ENCODE measurements at places on chromosomes 13 and 19. TPM values are rescaled to one million over a fixed set of nuclear protein-coding genes. Genes with fewer than 3 reads are reported as not detected.

GRCh38 chr19:42508892-42509444 lies 19.3 kb downstream of the CEACAM1 start:
- H3K27ac ChIP-seq, result no peak overlapping the region
- H3K4me1 ChIP-seq, result peaks cover 37% of the 10 kb centered on the region
- peaks cover 2% of the 10 kb centered on the region for H3K36me3 ChIP-seq
- peak; percentile 22 for DNase-seq
- H3K4me3 ChIP-seq, result no peak overlapping the region
- H3K27me3 ChIP-seq, result no peaks in the 10 kb centered on the region

Gene ZNF793
- 3.8 TPM for total RNA-seq

Gene CILP2
- total RNA-seq, result 0.32 TPM

- DNase-seq, result no peak
- H3K27me3 ChIP-seq, result no peaks in the 10 kb centered on the region
- H3K36me3 ChIP-seq, result no peaks in the 10 kb centered on the region
Measured at GRCh38 chr13:37348916-37349643, 243.6 kb upstream of the CSNK1A1L start.

Gene STARD13
- total RNA-seq, result not detected

GRCh38 chr13:101695870-101696516 lies 243.5 kb downstream of the ITGBL1 start:
- H3K4me3 ChIP-seq, result no peak overlapping the region
- H3K4me1 ChIP-seq, result no peaks in the 10 kb centered on the region
- no peaks in the 10 kb centered on the region for H3K36me3 ChIP-seq
- no peak overlapping the region for H3K27ac ChIP-seq
- DNase-seq, result no peak

DNA sequence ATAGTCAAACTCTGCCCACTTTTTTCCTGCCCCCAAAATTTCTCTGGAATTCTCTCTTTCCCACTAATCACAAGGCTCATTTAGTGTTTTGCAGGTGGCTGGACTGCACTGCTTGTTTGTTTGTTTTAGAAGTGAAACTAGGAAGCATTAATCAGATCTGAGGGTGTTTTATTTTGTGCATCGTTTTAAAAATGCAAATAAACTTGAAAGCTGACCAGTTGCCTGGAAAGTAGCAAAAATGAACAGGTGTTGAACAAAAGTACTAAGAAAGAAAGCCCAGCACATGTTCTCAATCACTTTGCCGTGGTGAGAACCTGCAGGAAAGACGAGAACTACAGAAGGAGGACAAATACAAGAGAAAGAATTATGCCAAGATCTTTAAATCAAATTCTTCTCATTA lies 365.5 kb downstream of the PCDH9 start:
- no peak overlapping the region for H3K4me3 ChIP-seq
- H3K4me1 ChIP-seq, result no peaks in the 10 kb centered on the region
- H3K27me3 ChIP-seq, result no peaks in the 10 kb centered on the region
- no peak overlapping the region for H3K27ac ChIP-seq

DNA sequence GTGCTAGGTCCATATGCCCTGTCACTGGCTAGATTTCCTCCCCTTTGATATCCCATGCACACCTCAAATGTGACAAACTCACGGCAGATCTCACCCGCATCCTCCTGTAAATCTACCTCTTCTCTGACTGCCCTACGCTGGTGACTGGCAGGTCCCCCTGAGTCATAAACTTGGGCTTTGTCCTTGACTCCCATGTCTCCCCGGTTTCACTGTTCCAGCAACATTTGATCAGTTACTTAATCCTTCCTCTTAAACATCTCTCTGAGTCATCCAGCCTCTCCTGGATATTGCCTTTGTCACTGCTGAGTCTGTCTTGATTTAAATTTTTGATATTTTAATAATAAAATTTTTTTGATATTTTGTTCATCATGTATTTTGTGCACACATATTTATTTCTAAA lies 26.5 kb downstream of the FAM216B start:
- no peak overlapping the region for H3K27ac ChIP-seq

DNA sequence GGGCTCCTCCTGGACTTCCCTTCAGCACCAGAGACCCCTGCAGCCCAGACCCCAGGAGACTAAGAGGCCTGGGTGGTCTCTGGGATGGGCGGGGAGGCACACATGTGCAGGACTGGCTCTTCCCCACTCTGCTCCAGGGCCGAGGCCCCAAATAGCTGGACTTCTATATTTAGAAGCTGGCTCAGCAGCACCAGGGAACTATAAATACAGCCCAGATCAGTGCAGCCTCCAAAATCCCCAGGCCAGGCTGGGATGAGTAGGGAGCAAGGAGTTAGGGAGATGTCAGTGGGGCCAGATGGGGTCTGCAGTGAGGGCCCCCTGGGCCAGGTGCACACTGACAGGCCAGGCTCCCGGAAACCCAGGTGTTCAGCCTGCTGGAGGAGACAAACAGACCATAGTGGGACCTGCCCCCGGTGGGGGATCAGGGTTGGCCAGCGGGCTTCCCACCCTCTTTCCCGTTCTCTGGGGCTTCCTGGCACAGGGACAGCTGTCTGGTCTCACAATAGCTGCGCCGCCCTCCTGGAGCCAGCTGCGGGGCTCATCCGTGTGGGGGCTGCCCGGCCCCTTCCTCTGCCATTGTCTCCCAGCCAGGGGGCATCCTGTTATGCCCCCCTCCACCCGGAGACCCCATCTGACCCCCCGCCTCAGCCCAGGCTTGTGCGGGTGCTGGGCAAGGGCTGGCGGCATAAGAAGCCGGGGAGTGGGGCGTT lies 5.5 kb upstream of the ADGRE5 start:
- peaks cover 67% of the 10 kb centered on the region for H3K4me1 ChIP-seq
- H3K27me3 ChIP-seq, result no peaks in the 10 kb centered on the region
- peak overlapping the region; percentile 95 for H3K27ac ChIP-seq
- peak overlapping the region; percentile 69 for H3K4me3 ChIP-seq

Gene C19orf67
- not detected for total RNA-seq

Gene TMPRSS9
- not detected for total RNA-seq

Gene PSPC1
- 61.8 TPM for total RNA-seq

GRCh38 chr13:34179481-34179880 lies 361.5 kb downstream of the RFC3 start:
- no peaks in the 10 kb centered on the region for H3K36me3 ChIP-seq
- no peaks in the 10 kb centered on the region for H3K27me3 ChIP-seq
- no peak for DNase-seq
- no peak overlapping the region for H3K4me3 ChIP-seq
- no peaks in the 10 kb centered on the region for H3K4me1 ChIP-seq
- no peak overlapping the region for H3K27ac ChIP-seq

DNA sequence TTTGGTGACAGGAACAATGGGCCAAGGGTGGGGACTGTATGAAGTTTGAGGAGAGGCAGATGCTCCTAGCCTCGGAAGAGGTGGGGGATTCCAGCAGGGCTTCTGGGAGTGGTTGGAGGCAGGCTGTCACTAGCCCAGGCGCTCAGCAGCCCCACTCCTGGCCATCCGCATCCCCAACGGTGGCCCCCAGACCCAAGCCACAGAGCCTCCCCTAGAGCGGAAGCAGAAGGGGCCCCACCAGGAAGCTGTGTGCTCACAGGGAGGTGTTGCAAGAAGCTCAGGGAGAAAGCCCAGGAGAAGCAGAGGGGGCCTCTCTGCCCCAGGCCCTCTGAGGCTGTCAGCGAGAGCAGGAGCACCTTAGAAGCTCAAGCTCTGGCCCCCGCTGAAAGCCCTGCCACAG lies 8.3 kb downstream of the PRAM1 start:
- no peaks in the 10 kb centered on the region for H3K27me3 ChIP-seq
- H3K4me3 ChIP-seq, result no peak overlapping the region
- DNase-seq, result peak; percentile 43
- H3K36me3 ChIP-seq, result peaks cover 2% of the 10 kb centered on the region
- H3K4me1 ChIP-seq, result peaks cover 21% of the 10 kb centered on the region

DNA sequence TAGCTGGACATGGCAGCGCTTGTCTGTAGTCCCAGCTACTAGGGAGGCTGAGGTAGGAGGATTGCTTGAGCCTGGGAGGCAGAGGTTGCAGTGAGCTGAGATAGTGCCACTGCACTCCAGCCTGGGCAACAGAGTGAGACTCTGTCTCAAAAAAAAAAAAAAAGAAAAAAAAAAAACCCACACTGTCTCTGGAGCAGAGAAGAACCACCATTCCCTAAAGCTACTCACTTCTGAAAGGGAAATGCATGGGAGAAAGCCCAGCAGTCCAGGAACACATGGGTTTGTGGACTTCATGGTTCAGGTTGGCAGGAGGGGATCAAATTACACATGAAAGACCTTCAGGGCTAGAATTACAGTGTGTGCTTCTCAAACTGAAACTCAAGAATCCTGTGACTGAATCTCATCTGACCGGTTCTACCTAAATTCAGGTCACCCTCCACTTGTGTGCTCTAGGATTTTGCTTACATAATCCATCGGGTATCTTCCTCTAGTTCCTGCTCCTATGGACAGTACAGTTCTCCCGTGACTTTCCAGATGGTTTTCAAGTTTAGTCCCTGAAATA lies 30.2 kb upstream of the CPB2 start:
- peak overlapping the region; percentile 80 for H3K27ac ChIP-seq
- H3K27me3 ChIP-seq, result no peaks in the 10 kb centered on the region
- H3K4me1 ChIP-seq, result peaks cover 20% of the 10 kb centered on the region
- H3K36me3 ChIP-seq, result peaks cover 80% of the 10 kb centered on the region
- DNase-seq, result no peak

GRCh38 chr13:99261059-99261458 lies 2.9 kb upstream of the GPR18 start:
- peak overlapping the region; percentile 75 for H3K27ac ChIP-seq
- DNase-seq, result no peak
- H3K27me3 ChIP-seq, result no peaks in the 10 kb centered on the region
- H3K4me1 ChIP-seq, result peaks cover 70% of the 10 kb centered on the region

GRCh38 chr13:38419312-38419873 lies 69.7 kb downstream of the UFM1 start:
- H3K36me3 ChIP-seq, result no peaks in the 10 kb centered on the region
- no peak for DNase-seq
- peaks cover 2% of the 10 kb centered on the region for H3K27me3 ChIP-seq
- no peak overlapping the region for H3K4me3 ChIP-seq
- H3K27ac ChIP-seq, result no peak overlapping the region

Gene IL12RB1
- total RNA-seq, result 27.2 TPM

DNA sequence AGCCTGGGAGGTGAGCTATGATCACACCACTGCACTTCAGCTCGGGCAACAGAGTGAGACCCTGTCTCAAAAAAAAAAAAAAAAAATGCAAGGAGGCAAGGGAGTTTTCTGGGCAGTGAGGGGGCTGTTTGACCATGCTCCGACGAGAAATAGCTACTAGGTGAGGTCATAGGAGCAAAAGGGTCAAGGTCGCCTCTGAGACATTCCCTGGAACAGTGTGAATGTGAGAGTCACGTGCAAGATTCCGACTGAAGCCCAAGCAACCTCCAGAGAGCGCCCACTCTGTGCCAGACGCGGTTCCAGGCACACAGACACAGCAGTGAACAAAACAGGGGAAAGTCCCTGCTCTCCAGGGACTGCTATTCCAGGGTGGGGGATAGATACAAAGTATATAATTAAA lies 2.5 kb downstream of the ZNRF4 start:
- H3K27me3 ChIP-seq, result peaks cover 2% of the 10 kb centered on the region
- no peak overlapping the region for H3K27ac ChIP-seq
- DNase-seq, result no peak
- H3K36me3 ChIP-seq, result no peaks in the 10 kb centered on the region
- H3K4me1 ChIP-seq, result no peaks in the 10 kb centered on the region

Gene FPR1
- total RNA-seq, result not detected

GRCh38 chr13:114151031-114151430 lies 18.6 kb upstream of the RASA3 start:
- no peak for DNase-seq
- H3K4me3 ChIP-seq, result peak overlapping the region; percentile 31
- no peaks in the 10 kb centered on the region for H3K36me3 ChIP-seq
- H3K4me1 ChIP-seq, result peaks cover 77% of the 10 kb centered on the region
- H3K27me3 ChIP-seq, result no peaks in the 10 kb centered on the region

- H3K4me1 ChIP-seq, result peaks cover 33% of the 10 kb centered on the region
- no peaks in the 10 kb centered on the region for H3K36me3 ChIP-seq
Measured at GRCh38 chr13:40777166-40777808, 6.3 kb upstream of the MRPS31 start.

- H3K4me3 ChIP-seq, result peak overlapping the region; percentile 87
- DNase-seq, result peak; percentile 70
- peaks cover 17% of the 10 kb centered on the region for H3K36me3 ChIP-seq
- H3K27me3 ChIP-seq, result no peaks in the 10 kb centered on the region
- peak overlapping the region; percentile 74 for H3K27ac ChIP-seq
- peaks cover 86% of the 10 kb centered on the region for H3K4me1 ChIP-seq
Measured at GRCh38 chr19:16585808-16586476, 13.7 kb upstream of the SLC35E1 start.

- peaks cover 46% of the 10 kb centered on the region for H3K4me1 ChIP-seq
- H3K36me3 ChIP-seq, result peaks cover 46% of the 10 kb centered on the region
- no peak for DNase-seq
- H3K27ac ChIP-seq, result peak overlapping the region; percentile 98
- peak overlapping the region; percentile 97 for H3K4me3 ChIP-seq
Measured at GRCh38 chr19:10333758-10334587, 644 bp upstream of the RAVER1 start.

DNA sequence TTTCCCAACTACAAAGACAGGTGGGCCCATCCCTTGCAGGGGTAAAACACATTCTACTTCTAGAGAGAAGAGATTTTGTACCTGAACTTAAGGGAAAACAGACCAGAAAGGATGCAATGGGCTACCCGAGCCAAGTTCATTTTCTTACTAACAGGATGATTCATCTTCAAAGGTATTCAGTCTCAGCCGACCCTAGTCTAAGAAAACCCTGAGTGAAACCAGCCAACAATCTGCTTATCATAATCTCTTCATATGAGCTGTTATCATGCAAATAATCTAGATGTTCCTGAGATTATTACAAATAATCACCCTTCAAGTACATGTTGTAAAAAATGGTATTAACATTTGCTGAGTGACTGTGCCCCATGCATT lies 15.6 kb downstream of the PABPC3 start:
- no peak for DNase-seq
- H3K36me3 ChIP-seq, result no peaks in the 10 kb centered on the region
- peaks cover 5% of the 10 kb centered on the region for H3K27me3 ChIP-seq
- no peak overlapping the region for H3K27ac ChIP-seq

Gene NLRP11
- total RNA-seq, result not detected

Gene HS6ST3
- total RNA-seq, result not detected

DNA sequence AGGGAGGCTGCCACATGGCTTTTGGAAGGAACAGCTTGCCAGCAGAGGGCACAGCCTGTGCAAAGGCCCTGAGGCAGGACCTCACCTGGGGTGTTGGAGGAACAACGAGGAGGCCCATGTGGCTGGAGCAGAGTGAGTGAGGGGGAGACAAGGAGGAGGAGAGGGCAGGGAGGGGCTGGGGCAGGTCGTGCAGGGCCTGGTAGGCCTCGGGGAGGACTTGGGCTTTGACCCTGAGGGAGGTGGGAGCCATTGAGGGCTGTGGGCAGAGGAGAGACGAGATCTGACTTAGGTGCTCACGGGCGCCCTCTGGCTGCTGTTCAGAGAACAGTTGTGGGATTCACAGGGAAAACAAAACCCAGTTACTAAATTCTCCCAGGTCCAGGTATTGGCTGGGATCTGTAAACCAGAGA lies 25.2 kb downstream of the ZNRF4 start:
- no peak overlapping the region for H3K27ac ChIP-seq
- no peaks in the 10 kb centered on the region for H3K36me3 ChIP-seq
- peak; percentile 58 for DNase-seq
- H3K4me3 ChIP-seq, result no peak overlapping the region
- no peaks in the 10 kb centered on the region for H3K4me1 ChIP-seq

All from activated CD8-positive, alpha-beta T cell treated with anti-CD3 and anti-CD28 coated beads for 36 hours (primary cell).